ENCODE measurements at places on chromosomes 16 and 17.
A peak's percentile ranks its signal among the peaks of the same experiment; 100 is the strongest.

- H3K4me3 ChIP-seq, result peak overlapping the region; percentile 98
- peaks cover 74% of the 10 kb centered on the region for H3K4me1 ChIP-seq
- DNase-seq, result peak; percentile 52
- no peaks in the 10 kb centered on the region for H3K36me3 ChIP-seq
- H3K27ac ChIP-seq, result peak overlapping the region; percentile 85
These were observed 2.4 kb downstream of the SKAP1 start for GRCh38 chr17:48427598-48427997.

DNA sequence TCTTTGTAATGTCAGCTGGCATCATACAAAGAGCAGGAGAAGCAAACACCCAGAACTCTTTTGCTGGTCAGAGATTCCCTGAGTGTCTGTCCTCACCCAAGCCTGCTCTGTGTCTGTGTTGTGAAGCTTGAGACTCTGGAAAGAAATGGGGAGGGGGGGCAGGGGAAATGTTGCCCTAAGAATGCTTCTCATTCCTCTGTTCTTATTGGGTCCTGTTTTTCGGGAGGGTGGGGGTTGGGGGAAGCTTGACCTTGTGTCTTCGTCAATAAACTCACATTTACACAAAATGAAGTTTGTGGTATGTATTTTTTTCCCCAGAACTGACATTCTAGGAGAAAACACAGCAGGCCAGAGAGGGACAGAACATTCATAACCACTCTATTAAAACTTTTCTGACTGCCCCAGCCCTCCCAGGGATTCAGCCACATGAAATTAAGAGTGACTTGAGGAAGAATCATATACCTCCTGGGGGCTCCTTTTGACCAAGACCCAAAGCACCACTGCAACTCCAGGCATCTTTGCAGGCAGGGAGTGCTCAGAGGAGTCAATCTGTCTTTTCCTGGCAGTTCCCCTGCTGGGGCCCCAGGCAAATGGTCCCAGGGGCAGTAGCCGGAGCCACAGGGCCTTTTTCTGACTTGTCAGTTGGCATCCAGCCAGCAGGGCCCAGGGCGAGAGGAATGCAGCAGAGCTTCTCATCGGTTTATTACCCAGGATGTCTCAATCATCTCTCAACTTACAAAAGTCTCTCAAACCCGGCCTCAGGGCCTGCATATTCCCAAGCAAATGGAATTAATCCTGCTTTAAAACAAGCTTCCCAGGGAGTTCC is 5.1 kb upstream of the RASL10B start:
- H3K27me3 ChIP-seq, result no peaks in the 10 kb centered on the region
- DNase-seq, result no peak
- no peak overlapping the region for H3K4me3 ChIP-seq
- peaks cover 51% of the 10 kb centered on the region for H3K36me3 ChIP-seq

DNA sequence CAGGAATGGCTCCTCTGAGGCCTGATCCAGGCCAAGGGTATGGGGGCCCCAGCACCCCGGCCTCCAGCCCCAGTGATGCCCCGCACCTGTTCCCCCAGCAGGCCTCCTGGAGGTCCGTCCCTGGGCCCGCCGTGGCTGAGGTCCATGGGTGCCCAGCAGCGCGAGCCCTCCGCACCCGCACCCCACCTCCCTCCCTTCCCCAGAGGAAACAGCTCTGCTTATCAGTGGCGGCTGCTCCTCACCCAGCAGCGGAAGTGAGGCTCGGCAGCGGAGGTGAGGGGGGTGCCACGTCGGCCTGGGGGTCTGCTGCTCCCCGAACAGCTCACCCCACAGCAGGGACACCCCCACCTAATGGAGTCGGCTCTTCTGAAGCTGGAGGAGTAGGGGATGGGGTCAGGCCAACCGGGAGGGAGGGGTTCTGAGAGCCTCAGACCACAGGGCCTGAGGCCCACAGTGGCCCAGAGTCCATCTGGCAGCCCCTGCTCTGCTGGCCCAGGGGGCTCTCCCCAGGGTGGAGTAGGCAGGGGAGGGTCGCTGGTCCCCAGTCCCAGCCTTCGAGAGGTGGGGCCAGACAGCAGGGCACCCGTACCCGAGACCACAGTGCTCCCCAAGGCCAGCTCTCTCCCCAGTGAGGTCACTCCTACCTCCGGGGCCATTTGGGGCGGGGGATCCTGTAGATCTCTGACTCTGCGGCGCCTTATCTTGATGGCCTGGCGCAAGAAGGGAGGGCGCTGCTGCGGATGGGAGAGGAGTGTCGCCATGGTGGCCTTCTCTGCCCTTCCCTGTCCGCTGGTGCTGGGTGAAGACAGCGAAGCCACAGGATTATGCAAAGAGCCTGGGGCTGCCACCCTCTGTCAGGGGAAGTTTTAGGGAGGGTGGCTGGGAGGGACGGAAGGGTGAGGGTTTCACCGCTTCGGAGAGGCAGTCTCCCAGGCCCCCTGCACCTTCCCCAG is at the start of gene UNC13D:
TSS of gene UNC13D (minus strand) at position 828 of the 953 bp plus-strand sequence. CDS start at position 761, 67 bp downstream.
- no peaks in the 10 kb centered on the region for H3K27me3 ChIP-seq
- H3K36me3 ChIP-seq, result peaks cover 51% of the 10 kb centered on the region
- peak; percentile 78 for DNase-seq

DNA sequence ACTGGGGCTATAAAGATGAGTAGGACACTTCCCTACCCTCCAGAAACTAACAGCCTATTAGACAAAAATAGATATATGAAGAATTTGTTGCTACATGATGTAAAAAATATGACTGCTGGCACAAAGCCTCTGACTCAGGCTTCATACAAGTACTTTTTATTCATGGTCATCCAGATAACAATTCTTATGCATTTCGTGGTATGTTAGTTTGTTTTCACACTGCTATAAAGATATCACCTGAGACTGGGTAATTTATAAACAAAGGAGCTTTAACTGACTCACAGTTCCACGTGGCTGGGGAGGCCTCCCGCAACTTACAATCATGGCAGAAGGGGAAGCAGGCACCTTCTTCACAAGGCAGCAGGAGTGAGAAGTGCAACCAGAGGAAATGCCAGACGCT is 112.5 kb upstream of the HLF start:
- H3K36me3 ChIP-seq, result no peaks in the 10 kb centered on the region
- no peak overlapping the region for H3K4me3 ChIP-seq
- no peak overlapping the region for H3K27ac ChIP-seq
- H3K27me3 ChIP-seq, result no peaks in the 10 kb centered on the region

GRCh38 chr17:32335687-32336086 is 6.3 kb downstream of the C17orf75 start:
- H3K36me3 ChIP-seq, result peaks cover 43% of the 10 kb centered on the region
- no peak overlapping the region for H3K27ac ChIP-seq
- H3K4me3 ChIP-seq, result no peak overlapping the region

DNA sequence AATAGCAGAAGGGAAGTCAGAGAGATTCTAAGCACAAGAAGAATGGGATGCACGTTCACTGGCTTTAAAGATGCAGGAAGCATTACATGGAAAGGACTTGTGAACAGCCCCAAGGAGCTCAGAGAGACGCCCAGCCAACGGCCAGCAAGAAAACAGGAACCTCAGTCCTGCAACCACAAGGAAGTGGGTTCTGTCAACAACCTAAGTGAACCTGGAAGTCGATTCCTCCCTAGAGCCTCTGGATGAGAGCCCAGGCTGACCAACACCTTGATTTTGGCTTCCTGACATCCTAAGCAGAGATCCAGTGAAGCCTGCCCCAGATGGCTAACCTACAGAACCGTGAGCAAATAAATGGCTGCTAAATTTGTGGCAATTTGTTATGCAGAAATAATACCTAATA is 24.5 kb downstream of the GPR142 start:
- H3K4me1 ChIP-seq, result no peaks in the 10 kb centered on the region
- no peaks in the 10 kb centered on the region for H3K27me3 ChIP-seq
- no peak overlapping the region for H3K4me3 ChIP-seq
- no peak overlapping the region for H3K27ac ChIP-seq
- no peak for DNase-seq
- H3K36me3 ChIP-seq, result no peaks in the 10 kb centered on the region

- H3K36me3 ChIP-seq, result peaks cover 5% of the 10 kb centered on the region
- no peaks in the 10 kb centered on the region for H3K27me3 ChIP-seq
- peaks cover 60% of the 10 kb centered on the region for H3K4me1 ChIP-seq
These were observed 823 bp downstream of the NBR1 start for GRCh38 chr17:43171586-43172487.

DNA sequence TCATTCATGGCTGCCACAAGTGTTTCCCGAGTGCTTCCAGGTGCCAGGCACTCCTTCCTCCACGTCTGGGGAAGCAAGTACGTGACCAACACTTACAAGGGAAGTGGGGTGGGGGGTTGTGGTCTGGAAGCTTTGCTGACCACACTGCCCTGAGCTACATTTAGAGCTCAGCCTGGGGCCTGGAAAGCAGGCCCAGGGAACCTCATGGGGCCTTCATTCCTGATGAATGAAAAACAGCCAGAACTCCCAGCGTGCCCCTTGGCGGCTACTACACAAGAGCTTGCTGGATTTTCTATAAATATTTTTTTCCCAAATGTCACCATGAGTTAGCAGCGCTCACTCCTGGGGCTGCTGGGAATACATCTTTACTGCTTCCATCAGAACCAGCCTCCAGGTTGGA is 73.3 kb downstream of the ABCC12 start:
- no peak for DNase-seq
- no peak overlapping the region for H3K27ac ChIP-seq
- no peaks in the 10 kb centered on the region for H3K36me3 ChIP-seq
- no peaks in the 10 kb centered on the region for H3K4me1 ChIP-seq

DNA sequence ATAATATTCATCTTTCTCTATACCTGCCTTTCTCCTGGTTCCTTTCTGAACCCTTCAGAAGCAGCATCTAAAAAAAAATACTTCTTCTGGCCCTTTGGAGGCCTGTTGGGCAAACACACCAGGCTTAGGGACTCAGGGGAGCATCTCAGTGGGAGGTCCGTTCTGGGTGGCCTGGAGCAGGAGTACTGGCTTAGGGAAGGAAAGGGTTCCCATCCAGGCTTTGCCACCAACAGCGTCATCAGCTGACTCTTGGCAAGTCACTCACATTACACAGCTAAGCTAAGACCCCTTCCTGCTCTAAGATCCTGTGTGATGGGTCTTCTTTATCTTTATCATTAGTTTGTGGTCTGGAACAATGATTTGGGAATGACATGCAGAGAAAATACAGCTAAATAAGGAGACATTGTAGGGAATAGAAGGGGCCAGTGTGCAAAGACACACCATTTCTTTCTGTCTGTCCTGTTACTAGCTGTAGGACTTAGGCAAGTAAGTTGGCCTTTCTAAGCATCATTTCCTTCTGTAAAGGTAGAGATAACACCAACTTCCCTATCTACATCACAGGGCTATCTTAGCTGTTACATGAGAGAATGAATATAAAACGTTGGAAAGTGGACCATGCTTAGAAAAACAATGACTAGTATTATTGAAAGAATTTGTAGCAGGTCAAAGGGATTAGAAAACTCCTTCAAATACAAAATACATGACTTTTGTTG is 9.9 kb downstream of the PCTP start:
- H3K36me3 ChIP-seq, result no peaks in the 10 kb centered on the region
- no peak for DNase-seq
- no peaks in the 10 kb centered on the region for H3K27me3 ChIP-seq
- no peaks in the 10 kb centered on the region for H3K4me1 ChIP-seq

- H3K4me1 ChIP-seq, result no peaks in the 10 kb centered on the region
- H3K4me3 ChIP-seq, result no peak overlapping the region
- H3K27me3 ChIP-seq, result no peaks in the 10 kb centered on the region
These were observed 194.3 kb downstream of the C16orf78 start for GRCh38 chr16:49567950-49568349.

GRCh38 chr17:16178836-16179235 is 36.5 kb downstream of the NCOR1 start:
- no peak for DNase-seq
- H3K27ac ChIP-seq, result no peak overlapping the region
- H3K4me3 ChIP-seq, result no peak overlapping the region

DNA sequence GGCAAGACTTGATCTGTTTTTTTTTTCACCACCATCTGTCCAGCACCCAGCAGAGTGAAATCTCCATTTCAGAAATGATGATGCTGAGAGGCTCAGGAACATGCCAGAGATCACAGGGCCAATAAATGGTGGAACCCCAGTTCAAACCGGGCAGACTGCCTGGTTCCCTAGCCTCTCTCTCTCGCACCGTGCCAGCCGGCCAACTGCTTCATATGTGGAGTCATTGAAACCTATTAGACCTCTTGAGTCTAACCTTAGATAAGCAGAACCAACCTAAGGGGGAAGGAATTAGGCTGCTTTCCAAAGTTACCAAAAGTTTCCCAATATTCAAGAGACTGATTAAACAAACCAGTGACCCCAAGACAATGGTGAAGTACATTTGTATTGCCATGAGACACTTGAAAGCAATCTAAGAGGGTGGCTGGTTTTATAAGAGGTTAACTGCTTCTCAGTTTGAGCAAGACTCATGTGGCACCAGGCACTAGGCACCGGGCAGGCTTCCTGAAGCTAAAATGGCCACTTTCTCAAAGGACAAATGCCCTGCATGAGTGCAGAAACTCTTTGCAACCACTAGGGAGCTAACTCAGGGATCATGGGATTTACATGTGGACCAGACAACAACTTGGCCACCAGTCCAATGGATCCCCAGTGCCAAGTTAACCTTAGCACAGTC is 18.4 kb downstream of the TOX3 start:
- H3K4me1 ChIP-seq, result no peaks in the 10 kb centered on the region
- no peak overlapping the region for H3K27ac ChIP-seq
- H3K27me3 ChIP-seq, result no peaks in the 10 kb centered on the region
- no peak for DNase-seq
- no peaks in the 10 kb centered on the region for H3K36me3 ChIP-seq

- no peaks in the 10 kb centered on the region for H3K4me1 ChIP-seq
- H3K27me3 ChIP-seq, result no peaks in the 10 kb centered on the region
- DNase-seq, result no peak
- no peak overlapping the region for H3K4me3 ChIP-seq
These were observed 154.4 kb upstream of the FOXF1 start for GRCh38 chr16:86355951-86356350.

- no peak overlapping the region for H3K27ac ChIP-seq
- no peak for DNase-seq
- H3K4me1 ChIP-seq, result no peaks in the 10 kb centered on the region
- no peaks in the 10 kb centered on the region for H3K27me3 ChIP-seq
- H3K4me3 ChIP-seq, result no peak overlapping the region
- no peaks in the 10 kb centered on the region for H3K36me3 ChIP-seq
These were observed 151.0 kb upstream of the CDC42EP4 start for GRCh38 chr17:73462823-73463222.

DNA sequence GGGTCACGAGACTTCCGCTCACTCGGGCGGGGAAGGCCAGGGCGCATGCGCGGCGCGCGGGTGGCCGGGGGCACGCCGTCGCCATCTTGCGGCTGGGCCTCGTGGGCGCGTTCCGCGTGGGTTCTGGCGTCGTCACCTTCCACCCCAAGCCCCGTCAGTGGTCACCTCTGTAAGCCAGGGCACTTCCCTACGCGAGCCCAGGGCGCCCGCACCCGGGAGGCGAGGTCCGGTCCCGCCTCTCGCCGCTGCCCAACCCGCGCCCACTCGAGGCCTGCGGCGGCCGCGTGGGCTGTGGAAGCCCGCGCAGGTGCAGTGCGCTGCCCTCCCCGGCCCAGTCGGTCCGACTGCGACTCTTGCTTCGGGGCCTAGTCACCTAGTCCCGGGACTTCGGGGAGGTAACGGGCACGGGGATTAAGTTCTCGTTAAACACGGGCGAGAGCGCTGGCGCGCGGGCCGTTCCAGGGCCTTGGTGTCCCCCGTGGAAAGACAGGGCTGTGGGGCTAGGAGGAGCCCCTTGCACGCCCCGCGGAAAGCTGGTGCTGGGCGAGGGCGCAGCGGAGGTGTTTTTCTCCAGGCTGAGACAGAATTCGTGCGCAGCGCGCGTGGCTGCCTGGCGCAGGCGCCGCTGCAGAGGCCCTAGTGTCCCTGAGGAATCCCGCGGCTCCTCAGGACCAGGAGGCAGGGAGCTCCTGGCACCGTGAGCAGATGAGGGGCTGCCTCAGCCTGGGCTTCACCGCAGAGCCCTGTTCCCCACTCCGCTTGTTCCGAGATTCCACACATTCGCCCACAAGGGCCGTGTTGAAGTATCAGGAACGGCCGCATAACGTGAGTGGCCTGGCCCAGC is 472 bp upstream of the ARHGDIA start:
- peak overlapping the region; percentile 97 for H3K27ac ChIP-seq
- H3K36me3 ChIP-seq, result peaks cover 16% of the 10 kb centered on the region
- peaks cover 47% of the 10 kb centered on the region for H3K4me1 ChIP-seq
- H3K27me3 ChIP-seq, result no peaks in the 10 kb centered on the region
- peak overlapping the region; percentile 62 for H3K4me3 ChIP-seq

Data from CD4-positive, CD25-positive, alpha-beta regulatory T cell (primary cell).